ENCODE measurements at places on chromosomes 3 and 15. TPM values are rescaled to one million over a fixed set of nuclear protein-coding genes. Genes with fewer than 3 reads are reported as not detected.

The FBXL22 gene
- 0.31 TPM for total RNA-seq

The RHOV gene
- 1.4 TPM for total RNA-seq

The KLHDC8B gene
- 16.7 TPM for total RNA-seq

The GOLGA8S gene
- 0.28 TPM for total RNA-seq

The CACNA1D gene
- total RNA-seq = 208 TPM

The THPO gene
- total RNA-seq = 0.28 TPM

The POLG gene
- 64.5 TPM for total RNA-seq

The CPN2 gene
- not detected for total RNA-seq

The C3orf85 gene
- not detected for total RNA-seq

The LRRC31 gene
- total RNA-seq = 0.23 TPM

The POPDC2 gene
- total RNA-seq = 2.0 TPM

The IVD gene
- 56.2 TPM for total RNA-seq

The COPS2 gene
- 71.8 TPM for total RNA-seq

The SLC35A5 gene
- total RNA-seq = 30.0 TPM

The LRRIQ4 gene
- total RNA-seq = 0.38 TPM

The RTP1 gene
- total RNA-seq = not detected

The ATP8B4 gene
- 45.8 TPM for total RNA-seq

The SCG5 gene
- 15.6 TPM for total RNA-seq

The CYP1A2 gene
- not detected for total RNA-seq
